ENCODE measurements at places on chromosomes 11 and 22.

- no peak for DNase-seq
These were observed 3.1 kb upstream of the TMEM109 start for GRCh38 chr11:60910711-60911380.

DNA sequence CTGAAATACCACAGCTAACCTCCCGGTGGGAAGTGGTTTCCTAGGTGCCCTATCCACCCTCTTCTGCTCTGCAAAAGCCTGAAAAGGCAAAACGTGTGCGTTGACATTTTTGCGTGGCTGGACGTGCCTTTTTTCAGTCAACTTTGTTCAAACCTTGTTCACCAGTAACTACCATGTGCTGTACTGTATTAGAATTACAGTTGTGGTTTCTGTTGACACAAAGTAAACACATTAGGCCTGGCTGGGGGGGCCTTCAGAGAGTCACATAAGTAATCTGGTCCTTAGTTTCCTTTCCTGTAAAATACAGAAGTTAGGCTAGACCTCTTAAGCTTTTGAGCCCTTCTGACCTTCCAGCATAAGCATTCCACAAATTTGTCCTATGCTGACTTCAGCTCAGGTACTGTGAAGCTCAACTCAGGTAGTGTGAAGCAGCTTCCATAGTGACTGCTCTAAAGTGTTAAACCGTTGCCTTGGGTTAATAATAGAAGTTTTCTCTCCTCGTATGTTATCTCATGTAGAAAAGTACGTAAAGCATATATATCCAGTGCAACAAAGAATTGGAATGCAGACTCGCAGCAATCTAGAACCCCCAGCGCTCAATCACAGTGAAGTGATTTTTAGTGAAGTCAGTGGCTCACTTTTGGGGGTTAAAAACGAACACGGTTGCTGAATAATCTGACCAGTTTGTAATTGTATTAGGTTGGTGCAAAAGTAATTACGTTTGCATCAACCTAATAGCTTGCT, 1.8 kb downstream of the EWSR1 start:
- DNase-seq: no peak

GRCh38 chr22:39990686-39991085, 4.1 kb upstream of the FAM83F start:
- DNase-seq: no peak

DNA sequence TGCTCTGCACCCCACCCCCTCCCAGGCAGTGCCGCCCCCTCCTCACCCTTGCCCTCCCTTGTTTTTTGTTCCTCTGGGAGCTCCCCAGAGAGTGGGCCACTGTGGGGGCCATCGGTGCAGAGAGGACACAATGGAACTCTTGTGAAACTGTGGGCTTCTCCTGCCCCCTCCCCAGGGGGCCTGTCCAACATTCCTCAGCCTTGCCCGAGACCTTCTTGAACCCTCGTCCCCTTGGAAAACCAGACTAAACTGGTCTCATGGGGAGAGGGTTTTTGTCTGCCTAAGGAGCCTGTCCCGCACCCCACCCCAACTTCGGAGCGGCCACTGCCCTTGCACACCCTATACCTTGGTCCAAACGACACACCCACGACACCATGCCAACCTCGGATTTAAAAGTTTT, 72.2 kb downstream of the TSPAN18 start:
- no peak for DNase-seq

- DNase-seq: no peak
These were observed 31.2 kb upstream of the ATXN10 start for GRCh38 chr22:45640291-45640940.

- no peak for DNase-seq
These were observed 18.5 kb downstream of the RBFOX2 start for GRCh38 chr22:36010090-36010489.

DNA sequence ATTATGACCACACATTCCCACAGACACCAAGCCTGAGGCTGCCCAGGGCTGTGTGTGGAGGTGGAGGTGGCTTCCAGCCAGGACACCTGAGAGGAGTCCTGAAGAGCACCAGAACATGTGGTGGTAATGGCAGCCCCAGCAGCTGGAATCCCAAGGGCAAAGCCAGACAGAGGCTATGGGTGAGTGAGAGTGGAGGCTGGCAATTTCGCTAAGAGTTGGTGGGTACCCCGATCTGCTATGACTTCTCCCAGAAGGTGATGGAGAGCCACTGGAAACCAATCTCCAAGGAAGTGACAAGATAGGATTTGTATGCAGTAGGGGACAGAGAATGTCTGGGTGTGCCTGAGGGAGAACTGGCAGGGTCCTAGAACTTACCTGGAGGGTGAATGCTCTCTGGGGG, 69.3 kb upstream of the CLTCL1 start:
- no peak for DNase-seq

- DNase-seq: no peak
These were observed 35.0 kb downstream of the RASSF10 start for GRCh38 chr11:13043912-13044628.

- DNase-seq: no peak
These were observed 535.9 kb downstream of the BRD1 start for GRCh38 chr22:49291781-49292180.

DNA sequence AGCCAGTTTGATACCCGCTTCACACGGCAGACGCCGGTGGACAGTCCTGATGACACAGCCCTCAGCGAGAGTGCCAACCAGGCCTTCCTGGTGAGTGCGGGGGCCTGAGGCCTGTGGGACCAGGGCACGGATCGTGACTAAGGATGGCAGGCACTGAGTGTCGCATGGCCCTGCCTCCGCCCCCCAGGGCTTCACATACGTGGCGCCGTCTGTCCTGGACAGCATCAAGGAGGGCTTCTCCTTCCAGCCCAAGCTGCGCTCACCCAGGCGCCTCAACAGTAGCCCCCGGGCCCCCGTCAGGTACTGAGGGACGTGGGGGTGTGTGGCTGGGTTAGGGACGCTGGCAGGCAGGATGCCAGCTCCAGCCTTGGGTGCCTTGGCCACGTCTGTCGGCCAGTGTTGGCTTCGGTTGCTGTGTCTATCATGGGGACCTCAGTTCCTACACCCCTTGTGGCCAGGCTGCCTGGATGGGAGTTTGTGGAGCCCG, 3.0 kb downstream of the PTPRCAP start:
- no peak for DNase-seq
